SK-N-SH treated with all-trans-retinoic acid at 6 μM for 48 hours (cell line): ENCODE measurements at places on chromosomes 12 and 14.

- ATAC-seq = no peak
Observed at GRCh38 chr12:113314121-113314529, 20.8 kb downstream of the SLC8B1 start.

- peak; percentile 50 for ATAC-seq
Observed at GRCh38 chr12:96401076-96401871, 1.0 kb upstream of the CDK17 start.

DNA sequence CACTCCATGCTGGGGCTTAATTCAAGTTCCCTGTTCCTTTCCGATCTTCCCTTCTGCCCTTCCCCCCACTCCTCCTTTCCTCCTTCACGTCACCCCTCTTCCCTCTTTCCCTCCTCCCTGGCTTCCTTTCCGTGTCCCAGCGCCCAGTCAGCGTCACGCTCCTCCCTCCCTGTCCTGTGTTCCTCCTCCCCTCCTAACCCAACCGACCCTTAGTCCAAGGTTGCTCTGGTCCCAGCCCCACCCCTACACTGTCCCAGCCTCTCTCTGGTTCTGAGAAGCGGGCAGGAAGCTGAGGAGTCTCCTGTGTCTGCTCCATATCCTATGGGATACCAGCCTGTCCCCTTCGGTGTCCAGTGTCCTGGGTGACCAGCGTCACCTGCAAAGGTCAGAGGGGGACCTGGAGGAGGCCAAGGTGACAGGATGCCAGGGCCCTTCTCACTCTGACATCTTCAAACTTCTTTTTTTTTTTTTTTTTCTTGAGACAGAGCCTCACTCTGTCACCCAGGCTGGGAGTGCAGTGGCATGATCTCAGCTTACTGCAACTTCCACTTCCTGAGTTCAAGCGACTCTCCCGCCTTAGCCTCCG is 56.2 kb upstream of the TSPAN9 start:
- ATAC-seq = no peak

DNA sequence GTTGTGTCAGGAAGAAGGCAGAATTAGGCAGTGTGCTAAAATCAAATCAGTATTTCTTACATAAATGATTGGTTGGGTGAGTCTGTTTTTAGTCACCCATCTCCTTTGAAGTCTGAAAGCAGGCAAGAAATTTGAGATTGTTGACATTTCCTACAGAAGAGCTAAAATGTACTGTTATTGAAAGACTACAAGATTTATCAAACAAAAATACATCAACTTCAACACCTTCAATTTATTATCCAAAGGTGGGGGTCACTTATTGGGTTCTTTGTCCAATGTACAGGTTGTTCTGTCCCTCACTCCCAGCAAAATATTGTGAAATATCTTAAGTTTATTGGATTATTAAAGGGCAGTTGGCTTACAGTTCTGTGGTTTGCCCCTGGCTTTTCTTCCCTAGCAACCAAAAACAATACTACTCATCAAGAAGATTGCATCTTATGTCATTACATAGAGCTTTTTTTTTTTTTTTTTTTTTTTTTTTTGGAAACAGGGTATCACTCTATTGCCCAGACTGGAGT is 20.6 kb upstream of the PKP2 start:
- ATAC-seq = no peak

GRCh38 chr14:33794791-33795305 is 156.0 kb downstream of the EGLN3 start:
- no peak for ATAC-seq

GRCh38 chr12:18206198-18206597 is 55.1 kb upstream of the PIK3C2G start:
- ATAC-seq = no peak

- no peak; the same call in 2 of the 3 replicates for ATAC-seq
Observed at GRCh38 chr12:109540526-109541412, 32.5 kb downstream of the MMAB start.

DNA sequence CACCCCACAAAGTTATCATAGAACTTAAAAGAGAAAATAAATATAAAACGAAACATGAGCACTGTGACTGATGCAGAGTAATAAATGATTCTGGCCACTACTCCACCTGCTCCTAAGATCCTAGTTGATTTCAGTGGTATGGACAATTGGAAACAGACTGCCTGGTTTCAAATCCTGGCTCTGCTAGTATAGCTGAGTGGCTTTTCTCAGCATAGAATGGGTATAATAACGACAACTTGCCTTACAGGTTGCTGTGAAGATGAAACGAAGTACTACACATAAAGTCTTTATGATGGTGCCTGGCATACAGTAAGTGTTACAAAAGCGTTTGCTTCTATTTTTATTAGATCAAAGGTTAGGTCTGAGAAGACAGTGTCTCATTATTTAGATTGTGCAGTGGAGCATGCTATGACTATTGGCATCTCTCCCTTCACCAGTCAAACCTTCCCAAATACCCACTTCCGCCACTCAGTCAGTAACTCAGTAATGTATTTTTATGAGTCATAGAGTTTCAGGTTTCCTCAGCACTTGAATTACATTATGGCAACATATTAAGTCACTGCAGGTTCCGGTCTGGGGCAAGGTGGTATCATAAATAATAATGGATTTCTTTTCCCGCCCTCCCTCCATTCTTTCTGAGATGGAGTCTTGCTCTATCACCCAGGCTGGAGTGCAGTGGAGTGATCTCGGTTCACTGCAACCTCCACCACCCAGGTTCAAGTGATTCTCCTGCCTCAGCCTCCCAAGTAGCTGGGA is 29.7 kb upstream of the NR2C1 start:
- peak; percentile 96 for ATAC-seq

DNA sequence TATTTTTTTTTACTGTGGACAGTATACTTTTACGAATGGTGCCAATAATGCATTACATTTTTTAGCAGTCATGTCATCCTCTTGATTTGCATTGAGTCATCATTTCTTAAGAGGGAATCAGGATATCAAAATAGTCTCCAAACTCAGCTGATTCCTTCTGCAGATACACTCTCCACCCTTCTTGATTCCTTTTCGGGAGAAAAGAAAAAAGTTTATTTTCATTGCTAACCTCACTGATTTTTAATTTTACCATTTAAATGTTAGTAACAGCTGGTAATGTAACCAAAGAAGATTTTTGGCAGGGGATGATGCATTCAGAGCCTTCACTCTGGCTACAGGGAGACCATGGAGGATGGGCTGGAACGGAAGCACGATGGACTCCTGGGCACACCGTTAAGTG is 47.5 kb downstream of the MRPL42 start:
- peak; percentile 84 for ATAC-seq

- ATAC-seq = peak; percentile 92
Observed at GRCh38 chr12:52879394-52880351, 25.2 kb downstream of the KRT8 start.

DNA sequence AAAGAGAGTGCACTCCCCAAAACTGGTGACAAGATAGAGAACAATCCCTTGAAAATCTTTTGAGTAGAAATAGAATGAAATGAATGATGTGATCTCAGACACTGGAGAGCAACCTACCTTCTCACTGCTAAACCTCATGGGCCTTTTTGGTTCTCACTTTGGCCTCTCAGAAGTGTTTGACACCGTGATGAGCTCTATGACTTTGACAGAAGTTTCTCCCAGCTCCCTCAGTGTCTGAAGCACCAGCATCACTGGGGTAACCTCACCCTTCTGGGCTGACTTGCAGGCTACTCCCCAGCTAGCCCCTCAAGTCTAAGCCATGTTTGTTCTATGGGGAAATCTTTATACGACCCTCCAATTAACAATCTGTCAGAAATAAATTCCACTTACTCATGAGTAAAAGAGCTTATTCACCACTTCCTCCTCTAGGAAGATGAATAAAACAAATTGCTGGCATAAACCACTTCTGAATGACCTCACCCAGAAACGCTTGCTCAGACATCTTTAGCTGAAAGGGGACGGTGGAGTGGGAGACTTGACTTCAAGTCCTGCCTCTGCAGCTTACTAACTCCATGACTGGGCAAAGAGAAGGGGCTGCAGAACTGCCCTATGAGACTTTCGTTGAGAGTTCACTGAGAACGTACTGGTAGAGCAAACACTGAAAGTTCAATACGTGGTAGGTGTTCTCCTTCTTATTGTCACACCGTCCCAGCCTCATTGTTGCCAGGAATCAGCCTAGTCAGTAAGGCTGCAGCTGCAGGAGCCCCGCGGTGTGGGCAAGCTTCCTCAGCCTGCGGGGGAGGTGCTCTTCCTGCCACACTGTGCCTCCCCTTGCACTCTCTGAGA is 46.5 kb downstream of the ST8SIA1 start:
- ATAC-seq = peak; percentile 35

DNA sequence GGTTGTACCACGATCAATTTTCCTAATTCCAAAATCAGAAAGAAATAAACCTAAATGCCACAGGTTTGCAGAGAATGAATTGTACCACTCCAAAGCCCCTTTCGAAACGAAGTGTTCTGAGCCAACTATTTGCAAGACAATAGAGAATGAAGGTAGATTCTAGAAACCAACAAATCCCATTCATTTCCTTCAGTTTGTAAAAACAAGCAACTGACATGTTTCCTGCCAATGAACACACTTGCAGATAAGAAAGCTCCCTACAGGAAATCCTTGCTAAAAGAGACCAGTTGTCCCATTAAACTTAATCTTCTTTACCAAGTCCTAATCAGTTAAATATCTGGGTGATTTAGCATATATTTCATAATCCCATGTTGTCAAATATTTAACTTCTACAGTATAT is 198.4 kb upstream of the FOXN3 start:
- no peak for ATAC-seq

GRCh38 chr14:74543771-74544438 is 50.3 kb downstream of the ISCA2 start:
- ATAC-seq = no peak

DNA sequence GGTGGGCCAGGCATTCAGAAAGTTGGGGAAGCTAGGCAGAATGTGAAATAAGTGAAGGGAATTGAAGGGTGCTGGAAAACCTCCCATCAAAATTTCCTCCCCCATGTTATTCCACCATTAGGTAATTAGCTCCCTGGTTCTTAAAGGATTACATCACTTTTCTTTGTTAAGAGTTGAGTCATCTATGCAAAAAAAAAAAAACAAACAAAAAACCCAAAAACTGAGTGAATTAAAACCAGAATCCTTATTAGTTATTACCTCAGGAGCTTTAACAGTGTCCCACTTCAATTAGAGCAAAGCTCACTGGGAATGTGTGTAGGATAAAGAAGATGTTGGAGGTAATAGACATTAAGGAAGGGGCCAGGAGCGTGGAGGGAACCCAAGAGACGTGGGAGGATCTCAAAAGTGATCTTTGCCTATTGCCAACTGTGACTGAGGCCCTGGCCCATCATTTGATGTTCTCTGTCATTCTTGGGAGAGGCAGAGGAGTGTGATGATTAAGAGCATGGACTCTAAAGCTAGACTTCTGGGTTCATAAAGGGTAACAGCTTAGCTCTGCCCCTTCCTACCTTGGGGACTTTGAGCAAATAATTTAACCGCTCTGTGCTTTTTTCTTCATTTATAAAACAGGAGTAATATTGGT is 364.7 kb downstream of the APAF1 start:
- no peak for ATAC-seq

- peak; percentile 19; the same call in 1 of the 3 replicates for ATAC-seq
Observed at GRCh38 chr12:120757226-120757742, 31.7 kb downstream of the ACADS start.

GRCh38 chr14:91368776-91369416 is 48.7 kb downstream of the CCDC88C start:
- ATAC-seq = no peak

GRCh38 chr12:54616933-54617680 is 17.6 kb downstream of the LACRT start:
- ATAC-seq = no peak

GRCh38 chr12:95384785-95385184 is 89.2 kb upstream of the METAP2 start:
- no peak for ATAC-seq

DNA sequence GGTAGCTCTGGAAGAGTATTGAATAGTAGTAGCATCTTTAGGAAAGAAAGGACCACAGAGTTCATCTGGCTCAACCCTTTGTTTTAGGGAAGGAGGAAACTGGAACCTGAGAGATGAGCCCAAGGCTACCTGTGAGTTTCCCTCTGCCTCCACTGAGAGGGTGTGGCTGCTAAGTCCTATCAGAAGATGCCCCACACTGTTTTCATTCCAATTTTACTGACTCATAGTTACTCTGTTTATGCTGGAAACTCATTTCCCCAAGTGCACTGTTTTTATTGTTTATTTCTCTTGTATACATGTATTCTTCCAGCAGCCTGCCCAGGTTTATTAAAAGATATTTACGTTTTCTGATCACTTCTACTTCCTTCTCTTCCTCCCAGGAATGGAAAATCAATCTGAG is 127.4 kb upstream of the ARHGAP5 start:
- ATAC-seq = peak; percentile 33; the same call in 1 of the 3 replicates

GRCh38 chr14:25110106-25110505 is 60.2 kb upstream of the STXBP6 start:
- ATAC-seq = no peak

DNA sequence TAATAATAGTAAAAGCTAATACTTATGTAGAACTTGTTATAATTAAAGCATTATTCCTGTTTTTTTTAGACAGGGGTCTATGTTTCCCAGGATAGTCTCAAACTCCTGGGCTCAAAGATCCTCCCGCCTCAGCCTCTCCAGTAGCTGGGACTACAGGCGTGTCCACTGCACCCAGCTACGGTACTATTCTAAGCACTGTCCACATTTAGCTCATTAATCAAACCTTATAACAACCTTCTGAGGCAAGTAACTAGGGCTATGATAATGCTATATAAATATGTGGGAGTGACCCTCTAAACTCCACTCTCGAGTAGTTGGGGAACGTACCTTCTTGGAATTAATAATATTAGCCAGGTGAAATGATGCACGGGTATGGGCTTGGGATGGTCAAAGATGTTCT is 60.7 kb upstream of the NR2C1 start:
- no peak for ATAC-seq

DNA sequence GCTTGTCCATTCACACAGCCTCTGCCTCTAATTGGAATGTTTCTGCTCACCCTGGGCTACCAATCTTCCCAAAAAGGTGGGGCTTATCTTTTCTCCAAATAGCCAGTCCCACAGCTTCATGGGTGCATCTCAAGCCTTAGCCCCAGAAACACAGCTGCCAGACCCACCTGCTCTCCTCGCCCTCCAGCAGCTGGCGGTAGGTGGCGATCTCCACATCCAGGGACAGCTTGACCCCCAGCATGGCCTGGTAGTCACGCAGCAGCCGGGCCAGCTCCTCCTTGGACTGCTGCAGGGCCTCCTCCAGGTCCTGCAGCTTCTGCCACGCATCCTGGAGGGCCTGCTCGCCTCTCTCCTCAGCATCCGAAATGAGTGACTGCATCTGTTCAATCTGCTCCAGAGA is 11.1 kb downstream of the KRT77 start:
- peak; percentile 23; the same call in 1 of the 3 replicates for ATAC-seq

DNA sequence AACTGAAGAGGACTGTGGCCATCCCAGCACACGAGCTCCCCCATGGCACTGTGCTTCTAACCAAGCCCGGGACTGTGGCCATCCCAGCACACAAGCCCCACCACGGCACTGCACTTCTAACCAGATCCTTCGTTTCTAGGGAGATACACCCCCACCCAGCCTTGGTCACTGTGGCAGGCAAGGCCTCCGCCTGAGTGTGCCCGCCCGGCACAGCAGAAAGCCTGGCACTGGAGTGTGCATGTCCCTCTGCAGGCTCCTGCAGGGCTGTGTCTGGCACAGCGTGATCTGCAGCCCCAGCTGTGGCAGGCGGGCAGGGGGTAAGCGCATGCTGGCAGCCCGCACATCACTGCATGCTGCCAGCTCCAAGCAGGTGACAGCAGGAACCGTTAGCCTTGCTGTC is 49.8 kb downstream of the CCDC85C start:
- ATAC-seq = peak; percentile 17; the same call in 2 of the 3 replicates

- no peak for ATAC-seq
Observed at GRCh38 chr12:98799146-98799810, 154.2 kb downstream of the APAF1 start.
